WTC11 (cell line): ENCODE measurements at places on chromosomes 11 and 22.

DNA sequence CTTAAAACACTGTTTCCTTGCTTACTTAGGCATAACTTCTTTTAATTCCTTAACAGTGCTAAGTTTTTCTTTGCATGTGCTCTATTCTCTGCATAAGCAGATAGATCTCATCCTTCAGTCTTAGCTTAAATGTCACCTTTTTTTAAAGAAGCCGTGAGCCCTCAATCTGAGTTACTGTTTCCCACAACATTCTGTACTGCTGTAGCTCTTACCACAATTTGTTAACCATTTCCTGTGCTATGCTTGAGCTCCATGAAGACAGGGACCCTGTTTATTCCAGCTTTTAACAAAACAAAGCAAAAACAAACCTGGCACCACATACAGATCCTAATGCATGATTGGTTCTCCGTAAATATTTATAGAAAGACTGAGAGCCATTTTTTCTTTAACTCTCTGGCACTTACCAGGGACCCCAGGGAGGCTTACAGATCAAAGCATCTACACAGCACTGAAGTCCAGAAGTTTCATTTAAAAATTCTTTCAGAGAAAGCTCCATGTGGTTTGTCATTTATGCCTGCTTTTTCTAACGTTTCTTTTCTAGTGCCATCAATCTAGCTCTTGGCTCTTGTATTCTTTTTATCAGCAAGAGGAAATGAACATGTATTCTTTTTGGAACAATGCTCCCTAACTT is 74.9 kb downstream of the DYNC2H1 start:
- no peak for DNase-seq

GRCh38 chr11:64758330-64759079 is 1.3 kb downstream of the PYGM start:
- no peak for DNase-seq

GRCh38 chr11:70315716-70316115 is 45.2 kb downstream of the PPFIA1 start:
- DNase-seq: no peak

- no peak for DNase-seq
Measured at GRCh38 chr11:65617136-65617850, 1.7 kb downstream of the PCNX3 start.

DNA sequence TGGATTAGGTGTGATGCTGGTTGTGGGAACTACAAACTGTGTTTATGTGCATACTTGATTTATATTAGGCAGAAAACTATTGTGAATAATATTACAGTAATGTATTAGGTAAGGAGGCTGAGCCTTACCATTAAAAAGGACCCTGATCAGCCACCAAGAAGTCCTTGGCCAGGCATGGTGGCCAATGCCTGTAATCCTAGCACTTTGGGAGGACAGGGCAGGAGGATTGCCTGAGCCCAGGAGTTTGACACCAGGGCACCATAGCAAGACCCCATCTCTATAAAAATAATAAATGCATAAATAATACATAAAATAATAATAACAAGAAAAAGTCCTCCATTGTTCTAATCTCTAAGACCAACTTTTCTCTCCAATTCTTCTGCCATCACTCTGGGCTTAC is 3.2 kb upstream of the ZBED5 start:
- DNase-seq: no peak

GRCh38 chr22:42881982-42882656 is 25.0 kb upstream of the ARFGAP3 start:
- no peak for DNase-seq

DNA sequence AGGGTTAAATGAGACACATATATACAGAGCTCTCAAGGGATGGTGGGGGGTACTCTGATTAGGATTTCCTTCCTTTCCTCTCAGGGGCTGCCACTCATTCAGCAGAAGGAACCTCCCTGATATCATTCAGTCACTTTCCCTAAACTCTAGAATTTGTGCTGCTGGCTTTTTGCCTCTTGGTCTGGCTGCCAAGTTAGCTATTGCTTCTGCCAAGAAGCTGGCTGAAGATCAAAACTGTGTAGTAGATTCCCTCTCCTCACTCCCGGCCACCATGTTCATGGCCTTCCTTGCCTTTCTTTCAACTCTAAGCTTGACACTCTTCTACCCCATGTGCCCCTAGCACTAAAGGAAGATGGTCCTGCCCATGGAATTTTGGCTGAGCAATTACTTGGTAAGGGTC is 18.7 kb downstream of the SLC6A5 start:
- no peak for DNase-seq
